ENCODE measurements at places on chromosomes 2 and 18. TPM values are rescaled to one million over a fixed set of nuclear protein-coding genes. Genes with fewer than 3 reads are reported as not detected.

DNA sequence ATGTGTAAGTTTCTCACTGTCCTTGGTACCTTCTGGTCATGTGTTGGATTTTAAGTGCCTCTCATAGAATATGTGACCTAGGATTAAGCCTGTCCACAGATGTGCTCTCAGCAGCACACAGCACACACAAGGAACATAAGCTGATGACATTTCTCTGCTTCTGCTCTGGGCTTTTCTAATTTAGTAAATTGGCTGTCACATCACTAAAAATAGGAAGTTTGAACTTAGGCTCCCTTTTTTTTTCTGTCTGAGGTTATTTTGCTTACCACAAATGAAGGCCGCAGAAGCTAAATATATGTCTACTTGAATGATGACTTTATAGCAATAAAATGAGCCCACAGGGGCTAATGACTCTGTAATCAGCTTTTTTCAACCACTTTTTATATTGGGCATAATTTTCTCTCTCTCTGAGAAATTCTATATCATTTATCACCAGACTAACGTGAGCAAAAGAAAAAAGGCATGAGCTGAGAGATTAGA, 150.2 kb upstream of the KLHL14 start:
- peak; percentile 65 for DNase-seq

- no peak for DNase-seq
These were observed 44.5 kb upstream of the COPS8 start for GRCh38 chr2:237041231-237041630.

DNA sequence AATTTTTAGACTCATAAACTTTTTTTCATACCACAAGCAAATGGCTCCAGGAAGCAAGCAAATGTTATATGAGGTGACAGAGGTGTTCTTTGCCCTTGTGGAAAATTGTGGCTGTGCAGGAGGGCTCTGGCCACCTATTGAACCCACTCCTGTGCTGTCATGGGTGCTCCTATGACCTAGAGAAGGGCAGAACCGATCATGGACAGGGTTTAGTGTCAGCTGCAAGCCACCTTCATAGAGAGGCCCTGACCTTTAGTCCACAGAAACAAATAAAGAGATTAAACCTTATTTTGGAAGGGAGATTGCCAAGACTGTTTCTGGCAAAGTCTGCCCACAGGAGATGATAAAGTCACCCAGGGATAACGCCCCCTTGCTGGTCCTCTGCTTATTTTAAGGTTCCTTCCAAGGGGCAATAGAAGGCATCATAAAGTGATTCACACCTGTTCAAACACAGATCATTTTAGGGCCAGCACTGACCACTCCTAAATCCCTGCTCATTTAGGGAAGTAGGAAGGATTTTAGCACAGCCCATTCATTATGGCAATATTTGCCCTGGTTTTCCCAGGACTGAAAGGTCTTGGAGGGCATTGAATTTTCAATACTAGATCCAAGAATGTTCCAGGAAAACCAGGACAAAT, 26.1 kb upstream of the STAT4 start:
- DNase-seq: no peak

GRCh38 chr18:58887613-58887963, 22.9 kb downstream of the ZNF532 start:
- DNase-seq: no peak

DNA sequence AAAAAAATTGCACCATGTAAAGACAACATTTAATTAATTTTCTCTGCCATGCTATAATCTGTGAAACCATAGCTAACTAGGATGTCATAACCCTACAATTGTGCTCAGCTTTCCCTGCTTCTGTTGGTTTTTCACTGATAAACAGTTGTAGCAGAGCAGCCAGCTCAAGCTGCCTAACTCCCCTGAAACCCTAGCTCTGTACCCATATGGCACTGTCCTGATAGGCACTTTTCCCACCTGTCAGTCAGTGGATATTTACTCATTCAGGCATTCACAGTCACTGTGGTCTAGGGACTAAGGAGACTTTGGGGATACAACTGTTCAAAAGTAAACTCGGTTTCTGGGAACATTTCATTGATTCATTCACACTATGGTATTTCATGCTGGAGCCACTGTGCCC, 407.0 kb downstream of the DSEL start:
- DNase-seq: peak; percentile 5

DNA sequence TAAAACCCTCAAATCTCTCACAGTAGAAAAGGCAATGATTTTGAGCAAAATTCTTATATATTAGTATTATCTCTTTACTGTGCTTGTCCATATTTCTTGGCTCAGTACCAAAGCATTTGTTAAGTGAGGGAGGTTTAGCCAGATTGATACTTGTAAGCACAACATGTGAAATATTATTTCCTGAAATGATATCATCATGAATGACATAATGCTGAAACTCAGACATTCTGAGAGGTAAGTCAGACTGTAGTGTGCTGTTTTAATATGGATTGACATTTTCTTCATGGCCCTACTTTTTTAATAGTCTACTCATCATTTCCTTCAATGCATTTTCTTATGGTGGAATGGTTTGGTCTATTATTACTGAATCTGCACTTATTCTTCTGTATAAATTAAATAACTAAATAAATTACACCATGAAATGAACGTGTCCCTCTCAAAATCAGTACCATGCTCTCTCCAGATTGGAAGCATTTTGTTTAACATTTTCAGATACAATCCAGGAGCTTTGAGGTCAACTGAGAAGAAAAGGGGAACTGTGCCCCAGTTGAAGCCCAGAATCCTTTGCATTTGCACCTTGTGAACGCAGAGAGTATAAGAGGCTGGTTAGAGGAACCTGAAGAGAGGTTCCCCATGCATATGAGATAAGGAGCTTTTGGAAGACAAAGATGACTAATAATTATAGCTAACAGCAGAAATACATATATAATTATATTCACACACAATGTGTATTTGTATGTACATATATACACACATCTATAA, 50.1 kb upstream of the CRACDL start:
- DNase-seq: no peak

GRCh38 chr2:113088213-113088992, 20.6 kb downstream of the IL1F10 start:
- DNase-seq: no peak

GRCh38 chr2:65503746-65504145, 71.3 kb upstream of the SPRED2 start:
- no peak for DNase-seq

DNA sequence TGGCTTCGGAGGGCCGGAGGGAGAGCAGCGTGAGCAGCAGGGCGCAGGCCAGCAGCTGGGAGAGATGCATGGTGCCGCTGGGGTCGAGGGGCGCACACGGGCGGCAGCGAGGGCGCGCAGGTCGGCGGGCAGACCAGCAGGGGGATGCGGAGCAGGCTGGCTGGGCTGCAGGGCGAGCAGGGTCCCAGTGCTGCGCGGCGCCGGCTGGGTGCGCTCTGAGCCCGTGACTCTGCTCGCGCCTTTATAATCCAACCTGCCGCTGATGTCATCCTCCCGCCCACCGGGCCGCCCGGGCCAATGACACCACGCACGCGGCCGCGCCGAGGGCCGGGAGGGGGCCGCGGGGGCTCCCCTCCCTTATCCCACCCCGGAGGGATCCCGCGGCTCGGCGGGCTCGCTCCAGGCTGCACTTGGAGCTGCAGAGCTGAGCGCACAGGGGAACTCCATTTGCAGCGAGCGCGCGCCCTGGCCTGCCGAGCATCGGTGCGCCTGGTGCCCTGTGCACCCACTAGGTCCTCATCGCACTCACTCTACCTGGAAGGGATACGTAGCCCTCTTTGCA, at the start of gene NPPC:
Gene NPPC, minus strand, starts transcription at position 217 of the 562 bp plus-strand sequence. Its CDS starts 147 bp downstream, at position 70.
- DNase-seq: peak; percentile 59

DNA sequence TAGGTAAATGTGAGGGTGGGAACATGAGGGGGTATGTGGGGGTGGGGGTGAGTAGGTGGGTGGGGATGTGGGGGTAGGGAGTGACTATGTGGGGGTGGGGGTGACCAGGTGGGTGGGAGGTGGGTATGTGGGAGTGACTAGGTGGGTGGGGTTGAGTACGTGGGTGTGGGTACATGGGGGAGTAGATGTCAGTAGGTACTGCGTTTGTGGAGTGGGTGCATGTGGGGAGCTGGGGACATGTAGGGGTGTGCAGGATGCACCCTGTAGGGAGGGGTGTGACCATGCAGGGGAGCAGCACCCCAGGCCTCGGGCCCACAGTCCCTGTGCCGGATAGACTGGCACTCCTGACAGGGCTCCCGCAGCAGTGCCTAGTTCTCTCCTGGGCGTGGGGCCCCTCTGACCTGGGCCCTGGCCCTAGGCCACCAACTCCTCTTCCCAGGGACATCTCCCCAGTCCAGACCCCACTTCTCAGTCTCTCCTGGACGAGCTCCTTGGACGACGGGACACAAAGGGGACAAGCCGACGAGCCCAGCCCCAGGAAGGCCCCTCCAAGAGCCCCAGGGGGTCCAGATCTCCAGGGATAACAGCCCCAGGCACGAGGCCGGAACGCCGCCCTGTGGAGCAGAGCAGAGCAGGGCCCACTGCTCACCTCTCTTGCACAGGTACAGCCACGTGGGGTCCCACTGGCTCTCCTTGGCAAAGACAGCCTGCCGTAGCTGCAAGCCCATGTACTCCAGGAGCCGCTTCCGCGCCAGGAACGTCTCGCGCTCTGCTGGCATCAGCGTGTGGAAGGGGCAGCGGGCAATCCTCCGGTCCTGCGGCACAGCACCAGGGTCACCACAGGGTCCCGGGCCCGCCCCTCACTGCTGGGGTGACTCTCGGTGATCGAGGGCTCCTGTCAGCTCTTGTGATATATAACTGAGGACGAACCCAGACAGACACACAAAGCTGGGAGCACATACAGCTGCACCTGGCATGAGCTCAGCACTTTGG, 58.2 kb downstream of the ANKMY1 start:
- no peak for DNase-seq

GRCh38 chr2:17076533-17076932, 410.9 kb upstream of the CYRIA start:
- peak; percentile 43 for DNase-seq

DNA sequence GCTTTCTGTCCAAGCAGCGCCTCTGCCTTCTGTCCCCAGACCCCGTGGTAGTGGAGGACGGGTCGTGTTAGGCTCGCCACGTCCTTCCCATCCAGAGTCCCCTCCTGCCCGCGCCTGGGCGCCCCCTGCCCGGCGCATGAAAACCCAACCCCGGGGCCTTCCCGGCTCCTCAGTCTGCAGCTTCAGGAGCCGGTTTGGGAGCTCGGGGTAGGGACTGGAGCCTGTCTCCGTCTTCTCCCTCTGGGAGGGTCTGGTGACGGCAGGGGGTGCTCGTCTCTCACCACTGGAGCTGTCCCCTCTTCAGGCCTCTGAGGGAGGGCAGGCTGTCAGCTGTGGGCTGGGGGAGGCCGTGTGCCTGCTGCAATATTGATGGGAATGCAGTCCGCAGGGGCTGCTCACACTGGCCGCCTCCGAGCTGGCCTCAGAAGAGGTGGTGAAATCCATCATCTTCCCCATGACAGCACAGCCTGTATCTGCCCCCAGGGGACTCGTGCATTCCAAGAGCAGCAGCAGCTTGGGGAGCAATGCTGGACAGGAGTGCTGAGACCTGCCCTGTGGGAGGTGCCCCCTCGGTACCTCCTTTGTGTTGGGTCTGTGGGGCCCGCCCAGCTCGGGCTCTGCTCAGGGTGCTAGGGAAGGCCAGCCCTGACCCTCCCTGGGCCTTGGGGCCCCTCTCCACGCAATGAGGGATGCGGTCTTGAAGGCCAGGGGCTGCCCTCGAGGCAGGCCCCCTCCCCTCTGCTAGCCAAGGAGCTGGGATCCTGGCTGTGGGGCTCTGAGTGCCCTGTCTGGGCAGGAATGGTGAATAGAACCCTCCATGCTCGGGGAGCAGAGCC, 17.8 kb upstream of the KLHL30 start:
- DNase-seq: no peak

- peak; percentile 42 for DNase-seq
These were observed 16.2 kb upstream of the CLASP1 start for GRCh38 chr2:121665504-121665903.

RESP18 gene
- not detected for total RNA-seq

MERTK gene
- 0.21 TPM for total RNA-seq

LAMA1 gene
- total RNA-seq: 0.62 TPM

SOCS6 gene
- 24.1 TPM for total RNA-seq

MREG gene
- total RNA-seq: 31.6 TPM

All from myocyte (in vitro differentiated cells).